ENCODE measurements at places on chromosomes 12 and 14. TPM values are rescaled to one million over a fixed set of nuclear protein-coding genes. Genes with fewer than 3 reads are reported as not detected.

- DNase-seq = no peak
Observed at GRCh38 chr12:64997858-64998257, 123.2 kb downstream of the WIF1 start.

DNA sequence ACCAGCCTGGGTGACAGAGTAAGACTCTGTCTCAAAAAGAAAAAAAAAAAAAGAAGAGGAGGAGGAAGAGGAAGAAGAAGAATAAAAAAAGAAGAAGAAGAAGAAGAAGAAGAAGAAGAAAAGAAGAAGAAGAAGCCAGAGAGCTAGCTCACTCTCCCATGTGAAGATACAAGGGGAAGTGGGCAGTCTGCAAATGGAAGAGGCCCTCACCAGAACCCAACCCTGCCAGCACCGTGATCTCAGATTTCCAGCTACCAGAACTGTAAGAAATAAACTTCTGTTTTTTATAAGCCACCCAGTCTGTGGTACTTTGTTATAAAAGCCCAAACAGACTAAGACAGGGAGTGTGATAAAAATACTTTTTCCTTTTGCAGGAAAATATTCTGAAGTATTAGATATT, 130.7 kb downstream of the ETNK1 start:
- no peak for DNase-seq

- no peak for DNase-seq
Observed at GRCh38 chr12:54424224-54424623, 5.2 kb upstream of the ITGA5 start.

DNA sequence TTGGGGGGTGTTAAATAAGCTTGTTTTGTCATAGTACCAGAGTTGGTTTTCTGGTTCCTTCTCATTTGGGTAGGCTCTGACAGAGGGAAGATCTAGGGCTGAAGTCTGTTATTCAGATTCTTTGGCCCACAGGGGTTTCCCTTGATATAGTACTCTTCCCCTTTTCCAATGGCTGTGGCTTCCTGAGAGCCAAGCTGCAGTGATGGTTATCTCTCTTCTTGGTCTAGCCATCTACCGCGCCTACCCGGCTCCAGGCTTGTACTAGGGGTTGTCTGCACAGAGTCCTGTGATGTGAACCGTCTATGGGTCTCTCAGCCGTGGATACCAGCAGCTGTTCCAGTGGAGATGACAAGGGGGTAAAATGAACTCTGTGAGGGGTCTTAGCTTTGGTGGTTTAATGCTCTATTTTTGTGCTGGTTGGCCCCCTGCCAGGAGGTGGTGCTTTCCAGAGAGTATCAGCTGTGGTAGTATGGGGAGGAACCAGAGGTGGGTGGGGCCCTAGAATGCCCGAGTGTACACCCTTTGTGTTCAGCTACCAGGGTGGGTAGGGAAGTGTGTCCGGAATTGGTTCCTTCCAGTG, 209.7 kb downstream of the GPHN start:
- DNase-seq = no peak

DNA sequence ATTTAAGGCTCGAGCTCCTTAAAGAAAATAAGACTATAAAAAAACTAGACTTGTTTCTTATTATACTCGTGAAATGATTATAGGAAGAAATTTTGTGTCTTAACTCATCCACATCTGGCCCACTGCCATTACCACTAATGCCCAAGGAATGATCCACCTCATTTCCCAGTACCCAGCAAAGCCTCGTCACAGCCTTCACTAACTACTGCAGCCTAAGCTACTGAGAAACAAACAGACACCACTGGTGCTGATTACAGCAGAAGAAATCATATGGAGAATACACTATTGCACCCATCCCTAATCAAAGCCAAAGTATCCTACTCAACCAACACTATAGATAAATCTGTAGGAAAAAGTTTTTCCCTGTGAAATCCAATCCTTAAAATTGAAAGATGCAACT, 205.3 kb upstream of the NAV3 start:
- no peak for DNase-seq

DHRS7 gene
- 63.4 TPM for total RNA-seq

KRT73 gene
- not detected for total RNA-seq
